ENCODE measurements at places on chromosomes 4 and X.
A peak's percentile ranks its signal among the peaks of the same experiment; 100 is the strongest.

DNA sequence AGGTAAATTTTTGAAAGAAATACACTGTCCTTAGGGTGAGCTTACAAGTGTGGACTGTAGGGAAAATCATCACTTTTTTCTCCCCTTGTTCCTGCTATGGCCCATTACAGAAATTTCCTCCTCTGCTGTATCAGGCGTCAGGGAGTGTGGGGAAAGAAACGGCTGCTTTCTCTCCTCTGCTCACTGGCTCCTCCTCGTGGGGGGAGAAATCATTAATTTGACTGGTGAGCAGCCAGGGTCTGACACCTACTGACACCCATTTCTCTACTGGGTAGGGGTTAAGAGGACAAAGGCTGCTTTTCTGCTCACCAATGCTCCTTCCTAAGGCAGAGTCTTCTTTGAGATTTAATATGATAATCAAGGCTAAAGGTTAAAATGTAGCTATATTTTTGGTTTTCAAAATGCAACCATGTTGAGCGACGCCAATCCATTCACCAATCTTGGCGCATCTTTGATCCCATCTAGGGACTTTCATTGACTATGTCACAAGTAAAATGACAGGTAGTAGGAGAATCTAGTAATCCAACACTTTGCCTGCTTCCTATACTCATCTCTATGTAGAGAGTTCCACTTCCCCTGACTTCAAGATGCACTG, 25.1 kb downstream of the SETD7 start:
- DNase-seq: peak; percentile 61

DNA sequence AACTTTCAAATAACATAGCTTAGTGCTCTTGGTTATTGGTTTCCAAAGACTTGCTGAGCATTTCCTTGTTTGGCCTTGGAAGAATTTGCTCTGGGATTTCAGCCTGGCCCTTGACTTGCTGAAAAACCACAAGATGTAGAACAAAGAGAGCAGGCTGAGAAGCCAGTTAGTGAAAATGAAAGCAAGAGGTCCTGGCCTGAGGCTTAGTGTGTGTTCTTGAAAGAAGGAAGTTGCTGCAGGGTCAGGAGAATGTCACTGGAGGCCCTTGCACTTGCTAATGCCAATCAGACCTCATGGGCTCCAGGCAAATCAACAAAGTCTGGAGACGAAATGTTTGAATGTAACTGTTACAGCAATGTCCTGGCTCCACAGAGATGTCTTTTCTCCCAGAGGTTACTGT, 79.4 kb downstream of the SYNPO2 start:
- DNase-seq: peak; percentile 11

DNA sequence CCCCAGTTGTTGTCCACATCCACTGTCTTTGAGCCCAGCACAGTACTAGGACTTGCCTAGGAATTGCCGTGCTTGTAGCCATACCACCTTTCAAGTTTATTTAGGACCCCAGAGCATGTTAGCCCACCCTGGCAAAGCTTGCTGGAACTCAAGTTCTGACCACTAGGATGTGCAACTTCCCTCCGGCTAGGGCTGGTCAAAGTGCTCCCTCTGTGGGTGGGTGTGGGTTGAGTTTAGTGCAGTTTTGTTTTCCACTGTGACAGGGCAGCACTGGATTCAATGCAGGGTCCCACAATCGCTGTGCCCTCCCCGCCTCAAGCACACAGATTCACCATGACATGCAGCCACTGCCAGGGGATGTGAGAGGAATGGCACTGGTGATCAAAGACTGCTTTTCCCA, 96.0 kb downstream of the RASGEF1B start:
- DNase-seq: no peak

GRCh38 chr4:150206265-150206664, 128.0 kb downstream of the DCLK2 start:
- no peak for DNase-seq

- DNase-seq: no peak
These were observed 2189.1 kb upstream of the AGA start for GRCh38 chr4:179631321-179631720.

- no peak for DNase-seq
These were observed 194.4 kb upstream of the CPEB2 start for GRCh38 chr4:14807856-14808255.

DNA sequence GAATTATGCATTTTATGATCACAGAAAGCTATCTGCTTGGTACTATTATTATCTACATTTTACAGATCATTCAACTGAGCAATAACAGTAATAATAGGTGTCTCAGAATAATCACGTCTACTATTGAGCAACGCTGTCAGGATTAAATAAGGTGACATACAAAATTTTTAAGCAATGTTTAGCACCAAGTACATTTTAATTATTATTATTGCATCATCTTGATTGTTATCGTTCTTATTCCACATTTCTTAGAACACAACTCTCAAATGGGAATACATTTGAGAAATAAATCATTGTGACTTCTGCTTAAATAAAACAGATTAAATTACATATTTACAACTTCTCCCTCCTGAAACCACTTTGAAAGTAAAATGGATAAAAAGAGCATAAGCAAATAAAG, 1083.5 kb upstream of the ADGRL3 start:
- DNase-seq: no peak

GRCh38 chr4:94603170-94603747, 151.5 kb downstream of the PDLIM5 start:
- no peak for DNase-seq

DNA sequence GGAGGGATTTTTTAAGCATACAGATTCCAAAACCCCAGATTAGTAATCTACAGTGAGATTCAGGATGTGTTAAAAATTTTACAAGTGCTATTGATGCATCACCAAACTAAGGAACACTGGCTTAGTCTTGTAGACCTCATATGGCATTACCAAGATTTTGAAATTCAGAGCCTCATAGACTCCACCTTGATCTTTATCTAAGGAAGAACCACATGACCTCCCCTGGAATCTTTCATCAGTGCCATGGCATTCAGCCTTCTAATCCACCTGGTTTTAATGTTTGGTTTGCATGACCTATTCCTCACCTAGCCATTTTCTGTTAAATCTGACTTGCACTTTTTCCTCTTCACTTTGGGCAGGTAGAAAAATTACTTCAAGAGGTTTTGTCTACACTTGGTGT, 171.6 kb downstream of the NKX6-1 start:
- no peak for DNase-seq

- DNase-seq: no peak
These were observed 18.4 kb downstream of the ZNF827 start for GRCh38 chr4:145920205-145920604.

GRCh38 chrX:34805951-34806350, 136.6 kb upstream of the FAM47B start:
- DNase-seq: no peak

DNA sequence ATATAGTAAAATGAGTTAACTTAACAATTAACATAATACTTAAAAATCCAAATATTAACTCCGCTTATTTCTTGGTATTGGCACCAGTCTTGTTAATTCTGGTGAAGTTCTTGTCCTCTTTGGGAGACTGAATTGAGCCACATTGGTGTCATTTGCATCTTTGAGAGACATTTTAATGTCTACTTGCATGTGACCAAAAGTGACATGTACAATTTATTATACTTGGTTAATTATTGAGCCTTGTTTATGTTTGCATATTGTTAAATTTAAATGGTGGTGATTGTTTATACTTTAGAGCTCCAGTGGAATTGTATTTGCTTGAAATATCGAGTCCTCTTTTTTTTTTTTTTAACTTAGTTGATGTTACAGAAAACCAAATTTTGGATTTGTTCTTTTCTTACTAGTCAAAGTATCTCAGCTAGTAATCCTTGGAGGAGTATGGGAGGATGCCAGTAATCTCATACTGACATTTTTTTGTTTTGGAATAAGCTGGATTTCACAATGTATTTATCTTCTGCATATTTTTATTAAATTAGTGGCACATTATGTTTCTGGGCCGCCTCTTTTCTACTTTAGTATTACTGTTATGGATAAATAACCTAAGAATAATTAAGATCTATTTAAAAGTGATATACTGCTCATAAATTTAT, 3.9 kb downstream of the SPCS3 start:
- no peak for DNase-seq

DNA sequence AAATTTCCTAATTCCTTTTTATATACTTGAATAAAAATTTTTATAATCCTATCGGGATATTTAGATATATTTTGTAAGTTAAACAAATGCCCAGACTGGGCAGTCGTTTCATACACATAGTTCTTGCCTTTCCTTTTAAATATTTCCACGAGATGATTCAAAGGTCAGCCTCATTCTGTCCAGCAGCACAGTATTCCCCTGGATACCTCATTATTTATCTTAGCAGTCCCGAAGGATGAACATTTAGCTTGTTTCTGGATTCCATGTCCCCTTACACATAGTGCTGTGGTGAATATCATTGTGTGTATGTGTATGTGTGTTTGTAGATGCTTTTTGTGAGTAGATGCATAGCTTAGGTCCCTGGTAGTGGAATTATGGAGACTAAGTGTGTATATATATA, 38.3 kb downstream of the RAPGEF2 start:
- DNase-seq: no peak

- no peak for DNase-seq
These were observed 93.8 kb downstream of the SLC10A6 start for GRCh38 chr4:86755388-86755787.

DNA sequence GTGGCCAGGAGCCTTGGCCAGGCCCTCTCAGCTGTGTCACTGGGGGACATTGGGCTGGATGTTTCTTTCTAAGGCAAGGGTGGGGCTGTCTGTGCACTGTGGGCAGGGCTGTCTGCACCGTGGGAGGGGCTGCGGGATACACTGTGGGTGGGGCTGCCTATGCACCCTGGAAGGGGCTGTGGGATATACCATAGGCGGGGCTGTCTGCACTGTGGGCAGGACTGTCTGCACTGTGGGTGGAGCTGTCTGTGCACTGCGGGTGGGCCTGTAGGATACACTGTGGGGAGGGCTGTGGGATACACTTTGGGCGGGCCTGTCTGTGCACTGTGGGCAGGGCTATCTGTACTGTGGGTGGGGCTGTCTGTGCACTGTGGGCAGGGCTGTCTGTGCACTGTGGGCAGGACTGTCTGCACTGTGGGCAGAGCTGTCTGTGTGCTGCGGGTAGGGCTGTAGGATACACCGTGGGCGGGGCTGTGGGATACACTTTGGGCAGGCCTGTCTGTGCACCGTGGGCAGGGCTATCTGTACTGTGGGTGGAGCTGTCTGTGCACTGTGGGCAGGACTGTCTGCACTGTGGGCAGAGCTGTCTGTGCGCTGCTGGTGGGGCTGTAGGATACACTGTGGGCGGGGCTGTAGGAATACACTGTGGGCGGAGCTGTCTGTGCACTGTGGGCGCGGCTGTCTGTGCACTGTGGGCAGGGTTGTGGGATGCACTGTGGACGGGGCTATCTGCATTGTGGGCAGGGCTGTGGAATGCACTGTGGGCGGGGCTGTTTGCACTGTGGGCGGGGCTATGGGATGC, 31.1 kb downstream of the ACOX3 start:
- peak; percentile 42 for DNase-seq

GRCh38 chr4:185879666-185880312, 67.8 kb upstream of the SORBS2 start:
- no peak for DNase-seq
